ENCODE measurements at places on chromosomes 11 and 22.

DNA sequence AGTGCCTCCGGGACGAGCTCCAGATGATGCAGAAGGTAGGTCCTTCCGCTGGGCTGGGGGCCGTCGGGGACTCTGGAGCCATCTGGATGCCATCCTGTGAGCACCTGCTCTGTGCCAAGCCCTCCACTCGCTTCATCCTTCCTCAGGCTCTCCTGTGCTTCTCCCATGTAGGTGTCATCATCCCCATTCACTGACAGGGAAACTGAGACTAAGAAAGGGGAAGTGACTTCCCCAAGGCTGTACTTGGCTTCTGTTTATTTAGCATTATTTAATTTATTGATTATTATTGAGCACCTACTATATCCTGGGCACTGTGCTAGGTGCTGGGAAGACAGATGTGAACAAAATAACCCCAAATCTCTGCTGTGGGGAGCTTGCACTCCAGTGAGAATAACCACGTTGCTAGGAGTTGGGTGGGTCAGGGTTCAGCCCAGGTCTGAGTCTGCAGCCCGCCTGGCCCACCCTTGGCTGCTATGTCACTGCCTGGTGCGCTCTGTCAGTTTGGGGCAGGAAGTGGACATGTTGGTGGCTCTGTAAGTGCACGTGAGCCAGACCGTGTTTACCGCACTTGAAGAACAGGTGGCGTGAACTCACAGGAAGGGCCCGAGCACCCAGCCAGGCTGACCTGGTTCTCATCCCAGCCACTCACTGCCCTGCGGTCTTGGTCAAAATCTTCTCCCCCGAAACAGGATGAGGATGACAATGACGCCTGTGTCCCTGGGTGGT is 35.9 kb upstream of the GCAT start:
- DNase-seq = no peak

GRCh38 chr11:109304159-109304558 is 117.8 kb upstream of the C11orf87 start:
- peak; percentile 74 for DNase-seq

GRCh38 chr11:20211691-20212090 is 51.4 kb upstream of the DBX1 start:
- no peak for DNase-seq

DNA sequence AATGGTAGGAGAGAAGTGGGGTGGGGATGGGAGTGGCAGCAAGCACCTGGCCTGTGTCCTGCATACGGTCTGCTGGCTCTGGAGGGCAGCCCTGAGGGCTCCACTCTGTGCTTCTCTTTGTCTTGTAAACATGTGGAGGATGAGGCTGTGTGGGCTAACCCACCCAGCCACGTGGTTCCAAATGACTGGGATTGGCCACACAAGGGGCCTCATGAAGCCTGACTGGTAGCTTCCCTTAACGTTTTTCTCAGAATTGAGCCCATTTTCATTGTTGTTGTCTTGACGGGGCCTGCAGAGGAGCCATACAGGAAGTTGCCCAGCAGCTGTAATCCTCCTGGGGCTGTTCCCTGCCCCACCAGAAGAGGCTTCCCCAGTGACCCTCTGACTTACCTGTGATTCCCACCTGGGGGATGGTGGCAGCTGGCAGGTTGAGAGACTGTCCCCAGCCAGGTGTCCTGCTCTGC is 18.0 kb downstream of the DERL3 start:
- DNase-seq = no peak

DNA sequence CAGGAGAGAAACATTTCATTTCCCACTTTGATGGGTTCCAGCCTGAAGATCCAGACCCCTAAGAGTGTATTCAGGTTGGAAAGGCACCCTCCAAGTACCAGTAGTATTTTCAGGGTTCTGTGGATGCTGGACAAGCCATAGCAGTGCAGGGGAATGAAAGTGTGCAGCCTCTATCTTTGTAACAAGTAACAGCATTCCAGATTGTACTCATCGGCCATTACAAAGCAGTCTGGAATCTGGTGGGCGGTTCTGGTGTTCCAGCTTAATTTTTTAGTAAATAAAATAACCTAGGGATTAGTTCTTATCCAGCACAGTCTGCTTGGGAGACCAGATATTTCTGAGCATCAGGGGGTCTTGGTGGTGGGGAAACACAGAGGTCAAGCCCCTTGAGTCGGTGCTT is 22.6 kb downstream of the APLNR start:
- peak; percentile 87 for DNase-seq

DNA sequence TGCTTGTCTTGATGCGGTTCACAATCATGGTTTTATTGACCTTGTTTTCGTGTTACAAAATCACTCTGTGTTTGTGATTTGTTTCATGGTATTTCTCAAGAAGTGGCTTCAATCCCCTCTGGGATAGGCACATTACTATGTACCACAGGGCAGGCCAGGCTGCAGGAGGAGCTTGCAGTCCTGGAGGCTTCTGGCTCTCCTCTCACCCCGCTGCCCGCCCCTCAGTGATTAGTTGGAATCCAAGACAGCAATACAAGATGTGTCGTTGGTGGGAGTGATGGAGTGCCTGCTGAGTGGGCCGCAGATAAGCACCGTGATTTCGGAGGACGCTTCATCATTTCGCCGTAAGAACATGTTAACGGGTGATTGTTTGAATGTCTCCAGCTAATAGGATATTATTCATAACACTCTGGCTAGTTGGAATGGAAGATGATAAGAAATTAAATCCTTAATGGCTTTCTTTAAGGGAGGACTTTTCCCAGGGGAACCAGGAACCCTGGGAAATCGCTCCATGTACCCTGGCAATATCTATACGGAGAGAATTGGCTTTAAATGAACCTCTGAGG is 384.4 kb downstream of the MIAT start:
- no peak for DNase-seq

DNA sequence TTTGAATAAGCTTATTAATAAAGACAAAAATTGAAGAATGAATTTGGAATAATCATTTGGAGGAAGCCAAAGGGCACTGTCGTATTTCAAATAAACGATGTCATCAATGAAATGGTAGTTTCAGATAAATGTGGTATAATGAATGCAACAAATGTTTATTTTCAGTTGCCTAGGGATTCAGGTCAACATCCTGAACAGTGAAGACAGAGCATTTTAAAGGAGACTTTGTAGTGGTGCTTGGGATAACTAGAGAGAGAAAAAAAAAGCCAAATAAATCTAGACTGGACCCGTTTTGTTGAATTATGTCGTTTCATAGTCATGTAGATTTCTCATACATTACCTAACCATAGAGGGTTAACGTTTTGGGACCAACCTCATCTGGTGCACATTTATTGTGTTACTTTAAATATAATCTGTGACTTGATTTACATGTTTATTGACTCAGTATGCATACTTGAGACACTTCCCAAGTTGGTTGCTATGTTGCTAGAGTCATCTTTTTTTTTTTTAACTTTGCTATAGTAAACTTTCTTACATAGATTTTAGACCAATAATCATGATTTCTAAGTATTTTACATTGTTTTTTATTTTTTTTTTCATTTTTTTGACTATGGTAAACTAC is 111.1 kb downstream of the NCAM1 start:
- DNase-seq = no peak

GRCh38 chr11:14455648-14456430 is 43.8 kb downstream of the COPB1 start:
- DNase-seq = no peak

DNA sequence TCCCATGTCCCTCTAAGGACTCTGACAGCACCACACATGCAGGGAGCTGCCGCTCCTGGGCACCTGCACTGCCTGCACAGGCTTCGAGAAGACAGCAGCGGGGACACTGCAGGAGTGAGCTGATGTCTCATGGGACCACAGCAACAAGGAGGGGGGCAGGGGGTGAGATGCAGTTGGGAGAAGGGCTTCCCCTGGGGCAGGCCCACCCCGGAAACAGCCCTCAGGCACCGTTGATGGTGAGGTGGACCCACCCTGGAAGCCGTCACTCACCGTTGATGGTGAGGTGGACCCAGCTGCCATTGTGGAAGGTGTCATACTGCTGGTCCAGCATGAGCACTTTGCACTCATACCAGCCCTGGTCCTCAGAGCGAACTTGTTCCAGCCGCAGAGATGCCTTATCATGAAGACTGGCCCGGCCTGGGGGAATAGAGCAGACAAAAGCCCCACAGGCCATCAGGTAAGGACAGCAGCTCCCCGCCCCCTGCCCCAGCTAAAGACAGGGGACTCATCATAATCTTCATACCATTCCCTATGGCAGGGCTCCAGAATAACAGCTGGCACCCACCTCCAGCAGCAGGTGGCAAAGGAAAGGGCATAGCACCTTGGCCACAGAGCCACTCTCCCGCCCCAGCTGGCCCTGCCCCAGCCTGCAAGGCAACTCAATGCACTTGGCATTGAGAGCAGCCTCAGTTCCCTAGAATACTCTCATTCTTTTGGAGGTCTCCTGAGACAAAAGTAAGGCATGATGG is 12.6 kb downstream of the IGSF9B start:
- DNase-seq = no peak

- no peak for DNase-seq
Measured at GRCh38 chr11:110235966-110236365, 60.4 kb downstream of the RDX start.

- no peak for DNase-seq
Measured at GRCh38 chr11:102320679-102321078, 3.4 kb downstream of the BIRC3 start.

GRCh38 chr11:110046775-110047380 is 46.3 kb upstream of the ZC3H12C start:
- no peak for DNase-seq

GRCh38 chr11:4090258-4090657 is 4.3 kb upstream of the RRM1 start:
- no peak for DNase-seq

DNA sequence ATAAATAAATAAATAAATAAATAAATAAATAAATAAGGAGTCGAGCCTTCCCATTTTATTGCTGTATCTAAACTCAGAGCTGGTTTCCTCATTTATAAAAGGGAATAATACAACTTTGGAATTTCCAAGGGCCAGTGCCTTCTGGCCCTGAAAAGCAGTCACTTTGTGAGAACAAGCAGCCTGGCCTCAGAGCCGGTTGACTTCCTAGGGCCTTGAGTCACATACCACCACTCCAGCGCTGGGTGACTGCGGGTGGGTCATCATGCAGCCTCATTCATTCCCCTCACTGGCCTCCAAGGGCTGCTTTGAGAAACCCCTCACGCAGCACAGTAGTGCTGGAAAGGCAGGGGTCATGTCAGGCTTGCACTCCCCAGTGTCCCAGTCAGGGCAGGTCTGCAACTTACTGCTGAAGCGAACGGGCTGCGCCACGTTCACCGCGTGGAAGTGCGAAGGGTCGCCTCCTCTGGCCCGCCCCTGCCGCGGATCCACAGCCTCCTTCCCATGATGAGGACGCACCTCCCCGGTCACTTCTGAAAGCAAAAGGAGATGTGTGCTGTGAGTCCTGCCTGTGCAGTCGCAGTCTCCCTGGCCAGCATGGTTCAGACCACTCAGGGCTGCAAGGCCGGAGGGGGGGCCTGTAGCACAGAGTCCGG is 54.4 kb downstream of the DGCR2 start:
- no peak for DNase-seq

- DNase-seq = no peak
Measured at GRCh38 chr11:34806875-34807274, 109.3 kb downstream of the APIP start.

- DNase-seq = peak; percentile 60
Measured at GRCh38 chr11:27423125-27423524, 49.5 kb downstream of the LGR4 start.

DNA sequence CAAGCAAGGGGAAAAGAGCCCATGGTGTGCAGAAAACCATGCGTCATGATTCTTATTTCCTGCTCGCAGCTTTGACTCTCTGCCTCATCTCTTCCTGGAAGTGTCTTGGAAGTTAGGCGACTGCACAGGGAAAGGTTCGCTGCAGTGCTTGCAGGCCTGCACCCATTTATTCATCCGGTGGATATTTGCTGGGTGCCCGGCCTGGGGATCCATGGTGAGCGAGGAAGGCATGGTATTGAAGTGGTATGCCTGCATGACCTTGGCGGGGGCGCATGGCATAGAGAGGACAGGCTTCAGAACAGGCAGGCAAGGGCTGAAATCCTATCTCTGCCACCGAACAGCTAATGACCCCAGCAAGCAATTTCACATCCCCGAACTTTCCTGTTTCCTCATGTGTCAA is 40.6 kb downstream of the FAM83F start:
- no peak for DNase-seq

GRCh38 chr11:1651411-1651980 is 21.9 kb downstream of the KRTAP5-5 start:
- no peak for DNase-seq

DNA sequence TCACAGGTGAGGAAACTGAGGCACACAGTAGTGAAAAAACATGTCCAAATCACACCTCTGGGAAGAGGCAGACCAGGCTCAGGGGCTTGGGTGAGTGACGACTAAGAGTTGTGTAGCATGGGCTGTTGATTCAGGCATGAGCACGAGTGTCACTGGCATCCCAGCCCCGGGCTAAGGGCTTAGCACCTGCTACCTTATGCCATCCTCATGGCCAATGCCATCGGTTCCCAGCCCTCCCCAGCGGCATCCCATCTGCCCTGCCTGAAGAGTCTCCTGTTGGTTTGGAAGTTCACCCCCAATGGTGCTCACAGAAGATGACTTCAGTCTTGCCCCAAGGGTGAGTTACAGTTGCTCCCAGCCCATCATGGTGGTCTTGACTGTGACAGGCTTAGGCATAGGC is 22.4 kb downstream of the MB start:
- no peak for DNase-seq

- no peak for DNase-seq
Measured at GRCh38 chr22:33493476-33494205, 426.6 kb downstream of the LARGE1 start.

GRCh38 chr11:69267395-69267805 is 26.6 kb upstream of the MYEOV start:
- DNase-seq = no peak

GRCh38 chr11:103631841-103632240 is 404.6 kb upstream of the DDI1 start:
- DNase-seq = peak; percentile 53

DNA sequence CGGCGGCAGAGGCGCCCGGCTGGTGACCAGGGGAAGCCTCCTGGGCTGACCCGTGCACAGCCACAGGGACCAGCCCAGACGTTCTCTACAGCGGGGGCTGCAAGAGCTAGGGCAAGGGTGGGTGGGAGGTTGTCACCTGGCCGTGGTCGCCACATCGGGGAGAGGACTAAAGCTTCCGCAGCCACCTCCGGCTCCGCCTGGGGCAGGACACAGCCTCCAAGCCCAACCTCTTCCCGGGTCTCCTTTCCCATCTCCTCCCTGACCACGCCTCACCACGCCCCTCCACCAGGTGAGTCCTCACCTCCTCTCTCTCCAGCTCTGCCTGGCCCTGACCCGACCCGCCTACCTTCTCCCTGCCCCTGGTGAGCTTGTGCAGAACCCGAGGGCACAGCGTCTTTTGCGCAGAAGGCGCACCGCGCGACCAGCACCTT is 75.9 kb upstream of the LMO1 start:
- DNase-seq = no peak

- peak; percentile 73 for DNase-seq
Measured at GRCh38 chr11:76629116-76629852, 41.3 kb downstream of the LRRC32 start.
